ENCODE measurements at places on chromosomes 11 and 22.

DNA sequence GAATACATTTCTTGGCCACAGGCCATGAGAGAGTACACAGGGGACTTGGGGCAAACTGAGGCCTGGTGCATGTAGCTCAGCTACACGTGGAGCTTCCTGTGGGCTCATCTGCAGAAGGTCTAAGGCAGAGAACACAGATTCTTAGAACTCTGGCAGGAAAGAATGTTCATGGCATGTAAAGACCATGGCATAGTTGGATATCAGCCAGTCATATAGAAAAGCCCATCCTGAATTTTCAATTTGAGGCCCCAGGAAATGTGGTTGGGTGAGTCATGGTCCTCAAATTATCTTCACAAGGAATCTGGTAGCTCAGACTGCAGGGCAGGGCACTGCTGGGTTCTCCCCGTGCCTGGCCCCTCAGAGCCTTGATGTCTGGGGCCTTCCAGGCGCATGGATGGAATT is 13.7 kb upstream of the ST3GAL4 start:
- no peak for DNase-seq

DNA sequence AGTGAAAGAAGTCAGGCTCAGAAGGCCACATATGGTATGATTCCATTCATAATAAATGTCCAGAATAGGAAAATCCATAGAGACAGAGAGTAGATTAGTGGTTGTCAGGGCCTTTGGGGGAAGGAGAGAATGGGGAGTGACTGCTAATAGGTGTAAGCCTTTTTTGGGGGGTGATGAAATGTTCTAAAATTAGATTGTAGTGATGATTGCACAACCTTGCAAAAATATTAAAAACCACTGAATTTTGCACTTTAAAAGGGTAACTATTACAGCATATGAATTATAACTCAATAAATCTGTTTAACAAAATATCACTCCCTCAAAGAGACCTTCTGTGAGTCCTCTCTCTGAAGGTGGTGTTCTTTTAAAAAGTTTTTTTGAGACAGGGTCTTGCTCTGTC is 72.3 kb upstream of the GRK3 start:
- no peak for DNase-seq

GRCh38 chr11:9274499-9275258 is 9.5 kb upstream of the DENND5A start:
- DNase-seq: no peak

DNA sequence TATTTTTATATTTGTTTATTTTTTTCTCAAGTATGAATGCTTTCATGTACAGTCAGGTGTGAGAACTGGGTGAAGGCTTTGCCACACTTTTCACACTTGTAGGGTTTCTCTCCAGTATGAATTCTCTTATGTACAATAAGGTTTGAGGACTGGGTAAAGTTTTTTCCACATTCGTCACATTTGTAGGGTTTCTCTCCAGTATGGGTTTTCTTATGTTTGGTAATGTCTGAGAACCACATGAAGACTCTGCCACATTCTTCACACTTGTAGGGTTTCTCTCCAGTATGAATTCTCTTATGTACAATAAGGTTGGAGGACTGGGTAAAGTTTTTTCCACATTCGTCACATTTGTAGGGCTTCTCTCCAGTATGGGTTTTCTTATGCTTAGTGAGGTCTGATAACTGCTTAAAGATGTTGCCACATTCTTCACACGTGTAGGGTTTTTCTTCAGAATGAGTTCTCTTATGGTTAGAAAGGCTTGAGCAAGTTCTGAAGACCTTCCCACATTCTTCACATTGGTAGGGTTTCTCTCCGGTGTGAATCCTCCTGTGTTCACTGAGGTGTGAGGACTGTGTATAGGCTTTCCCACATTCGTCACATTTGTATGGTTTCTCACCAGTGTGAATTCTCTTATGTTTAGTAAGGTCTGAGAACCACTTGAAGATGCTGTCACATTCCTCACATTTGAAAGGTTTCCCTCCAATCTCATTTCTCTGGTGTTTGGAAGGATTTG is 19.7 kb downstream of the ZNF195 start:
- DNase-seq: no peak

GRCh38 chr11:63564056-63564774 is 1.0 kb upstream of the PLAAT2 start:
- no peak for DNase-seq

GRCh38 chr11:15726893-15727519 is 612.3 kb downstream of the INSC start:
- DNase-seq: no peak

DNA sequence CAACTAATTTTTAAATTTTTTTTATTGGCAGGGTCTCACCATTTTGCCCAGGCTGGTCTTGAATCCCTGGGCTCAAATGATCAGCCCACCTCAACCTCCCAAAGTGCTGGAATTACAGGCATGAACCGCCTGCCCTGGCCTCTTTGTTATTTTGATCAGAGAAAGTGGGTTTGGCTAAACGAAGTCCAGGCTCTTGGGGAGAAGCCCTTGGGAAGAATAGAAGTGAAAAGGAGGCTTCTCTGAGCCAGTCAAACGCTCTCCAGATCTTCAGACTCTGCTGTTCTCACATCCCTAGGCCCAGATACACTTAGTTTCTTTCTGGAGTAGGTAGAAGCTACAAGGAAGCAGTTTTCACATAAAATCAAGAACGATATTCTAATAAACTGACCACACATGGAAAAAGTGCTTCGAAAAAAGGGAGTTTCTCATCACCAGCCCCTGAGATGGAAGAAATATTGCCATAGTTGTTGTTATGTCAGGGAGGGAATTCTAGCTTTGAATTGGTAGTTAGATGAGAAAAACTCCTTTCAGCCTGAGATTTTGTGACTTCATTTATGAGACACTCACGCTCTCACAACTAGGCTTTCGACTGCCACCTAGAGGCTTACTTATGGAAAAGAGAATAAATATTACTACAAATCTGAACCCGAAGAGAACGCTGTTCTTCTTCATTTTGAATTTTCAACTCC is 41.7 kb upstream of the AQP11 start:
- DNase-seq: peak; percentile 39

DNA sequence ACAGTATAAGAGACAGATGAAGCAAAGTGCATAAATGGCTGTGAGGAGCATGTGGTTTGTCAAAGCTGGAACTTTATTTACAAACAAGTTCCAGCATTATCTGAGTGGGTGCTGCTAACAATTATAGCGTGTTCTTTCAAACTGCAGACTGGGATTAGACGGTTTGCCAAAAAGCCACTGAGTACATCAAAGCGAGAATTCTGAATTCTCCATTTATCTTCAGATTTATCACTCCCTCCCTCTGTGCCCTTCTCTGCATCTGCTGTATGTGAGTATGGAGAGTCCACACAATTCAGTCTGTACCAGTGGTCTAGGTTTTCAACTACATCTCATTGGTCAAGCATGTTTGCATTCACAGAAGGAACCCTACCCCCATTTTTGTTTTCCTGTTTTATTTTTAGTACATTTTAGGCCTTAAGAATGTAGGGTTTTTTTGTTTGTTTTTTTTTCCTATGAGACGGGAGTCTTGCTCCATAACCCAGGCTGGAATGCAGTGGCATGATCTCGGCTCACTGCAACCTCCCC is 18.1 kb upstream of the INCENP start:
- DNase-seq: no peak

DNA sequence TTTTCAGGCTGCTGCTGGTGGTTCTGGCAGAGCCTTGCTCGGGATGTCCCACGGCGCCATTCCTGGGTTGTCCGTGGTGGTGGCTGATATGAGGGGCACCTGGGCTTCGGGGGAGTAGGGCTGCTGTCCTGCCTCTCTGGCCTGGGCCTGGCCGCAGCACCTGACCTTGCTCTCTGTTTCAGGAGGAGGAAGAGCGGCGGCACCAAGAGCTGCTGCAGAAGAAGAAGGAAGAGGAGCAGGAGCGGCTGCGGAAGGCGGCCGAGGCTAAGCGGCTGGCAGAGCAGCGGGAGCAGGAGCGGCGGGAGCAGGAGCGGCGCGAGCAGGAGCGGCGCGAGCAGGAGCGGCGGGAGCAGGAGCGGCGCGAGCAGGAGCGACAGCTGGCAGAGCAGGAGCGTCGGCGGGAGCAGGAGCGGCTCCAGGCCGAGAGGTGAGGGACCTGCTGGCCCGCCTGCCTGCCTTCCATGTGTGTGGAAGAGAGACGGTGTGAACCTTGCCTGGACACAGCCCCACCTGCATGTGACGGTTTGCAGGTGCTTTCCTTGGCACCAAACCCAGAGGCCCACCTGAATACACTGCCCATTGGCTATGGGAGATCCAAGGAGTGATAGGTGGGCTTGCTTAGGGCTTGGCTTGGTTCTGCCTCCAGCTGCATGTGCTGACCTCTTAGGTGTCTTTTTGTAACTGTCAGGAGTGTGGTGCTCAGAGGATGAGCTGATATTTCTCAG is 22.8 kb downstream of the INCENP start:
- DNase-seq: no peak

GRCh38 chr11:110314366-110315095 is 18.1 kb upstream of the RDX start:
- no peak for DNase-seq

DNA sequence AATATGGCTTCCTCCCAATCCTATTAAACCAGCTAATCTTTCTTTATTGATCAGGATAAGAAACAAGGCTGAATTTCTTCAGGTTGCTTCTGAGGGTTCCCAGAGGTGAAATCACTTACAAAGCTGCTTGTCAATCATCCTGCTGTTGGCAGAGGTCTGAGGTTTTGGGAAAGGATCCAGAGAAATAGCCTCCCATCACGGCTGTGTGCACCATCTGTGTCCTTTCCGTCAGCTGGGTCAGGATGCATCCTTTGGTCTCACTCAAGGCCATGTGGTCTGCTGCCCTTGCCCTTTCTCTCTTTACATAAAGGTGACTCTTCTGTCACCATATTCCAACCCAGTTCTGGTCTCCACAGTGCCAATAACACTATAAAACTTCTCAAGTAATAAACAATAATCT is 113.4 kb upstream of the TEAD1 start:
- DNase-seq: no peak

DNA sequence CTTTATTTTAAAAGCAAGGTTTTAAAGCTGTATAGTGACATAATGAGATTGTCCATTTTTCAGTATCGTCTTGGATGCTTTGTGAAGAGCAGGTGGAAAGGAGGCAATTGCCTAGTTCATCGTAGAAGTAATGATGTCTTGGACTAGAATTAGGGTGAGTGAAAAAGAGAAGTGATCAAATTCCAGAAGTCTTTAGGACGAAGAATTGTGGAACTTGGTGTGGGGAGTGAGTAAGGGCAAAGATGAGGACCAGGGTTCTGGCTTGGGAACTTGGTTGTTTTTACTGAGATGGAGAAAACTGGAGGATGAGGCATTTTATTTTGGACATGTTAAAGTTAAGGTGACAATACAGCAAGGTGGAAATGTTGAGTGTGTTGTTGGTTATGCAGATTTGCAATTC is 1.2 kb downstream of the ILK start:
- no peak for DNase-seq

- DNase-seq: no peak
Measured at GRCh38 chr11:19013181-19013857, 47.2 kb downstream of the MRGPRX2 start.

- no peak for DNase-seq
Measured at GRCh38 chr22:43160497-43161126, 9.3 kb downstream of the TSPO start.

GRCh38 chr11:116101902-116102301 is 597.7 kb upstream of the CADM1 start:
- DNase-seq: no peak

- no peak for DNase-seq
Measured at GRCh38 chr11:117913736-117914397, 15.3 kb downstream of the TMPRSS13 start.

GRCh38 chr11:76410851-76411357 is 29.8 kb downstream of the GVQW3 start:
- DNase-seq: no peak

DNA sequence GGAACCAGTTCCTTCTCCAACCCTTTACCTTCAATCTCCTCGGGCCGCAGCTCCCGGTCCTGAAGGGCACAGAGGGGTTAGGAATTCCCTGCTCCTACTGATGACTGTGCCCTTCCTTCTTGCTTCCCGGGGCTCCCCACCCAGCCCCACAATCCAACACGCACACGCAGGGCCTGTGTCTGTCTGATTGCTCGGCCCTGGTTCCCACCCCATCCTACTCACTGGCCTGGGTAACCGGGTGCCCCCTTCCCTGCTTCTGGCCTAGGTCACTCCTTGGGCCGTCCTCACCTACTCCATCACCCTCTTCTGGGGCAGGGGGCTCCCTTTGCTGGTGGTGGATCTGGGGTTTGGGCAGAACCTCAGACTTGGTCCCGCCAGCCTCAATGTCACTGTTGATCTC is 1.3 kb downstream of the CABP2 start:
- no peak for DNase-seq

DNA sequence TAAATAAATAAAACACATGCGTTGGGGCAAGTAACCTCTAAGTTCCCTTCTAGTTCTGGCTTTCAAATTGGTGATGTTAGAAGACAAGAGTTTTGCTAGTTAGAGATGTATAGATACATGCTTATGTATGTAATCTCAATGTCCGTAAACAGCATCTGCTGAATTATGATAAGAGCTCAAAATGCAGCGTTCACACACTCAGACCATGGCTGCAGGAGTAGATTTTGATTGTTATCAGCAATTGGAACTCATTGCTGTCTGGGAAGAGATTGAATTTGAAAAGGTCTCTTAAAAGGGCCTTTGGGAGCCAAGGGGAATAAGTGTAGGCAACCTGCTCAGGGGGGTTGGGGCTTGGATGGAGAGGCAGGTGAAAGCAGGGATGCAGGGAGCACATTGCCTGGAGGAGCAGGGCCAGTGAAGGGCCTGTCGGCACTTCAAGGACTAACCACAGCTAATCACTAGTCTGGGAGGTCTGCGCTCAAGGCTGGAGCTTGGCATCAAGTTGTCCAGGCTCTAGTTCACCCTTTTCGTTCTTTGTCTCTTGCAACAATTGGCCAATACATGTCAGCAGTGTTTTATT is 2.7 kb upstream of the RAG1 start:
- DNase-seq: no peak

DNA sequence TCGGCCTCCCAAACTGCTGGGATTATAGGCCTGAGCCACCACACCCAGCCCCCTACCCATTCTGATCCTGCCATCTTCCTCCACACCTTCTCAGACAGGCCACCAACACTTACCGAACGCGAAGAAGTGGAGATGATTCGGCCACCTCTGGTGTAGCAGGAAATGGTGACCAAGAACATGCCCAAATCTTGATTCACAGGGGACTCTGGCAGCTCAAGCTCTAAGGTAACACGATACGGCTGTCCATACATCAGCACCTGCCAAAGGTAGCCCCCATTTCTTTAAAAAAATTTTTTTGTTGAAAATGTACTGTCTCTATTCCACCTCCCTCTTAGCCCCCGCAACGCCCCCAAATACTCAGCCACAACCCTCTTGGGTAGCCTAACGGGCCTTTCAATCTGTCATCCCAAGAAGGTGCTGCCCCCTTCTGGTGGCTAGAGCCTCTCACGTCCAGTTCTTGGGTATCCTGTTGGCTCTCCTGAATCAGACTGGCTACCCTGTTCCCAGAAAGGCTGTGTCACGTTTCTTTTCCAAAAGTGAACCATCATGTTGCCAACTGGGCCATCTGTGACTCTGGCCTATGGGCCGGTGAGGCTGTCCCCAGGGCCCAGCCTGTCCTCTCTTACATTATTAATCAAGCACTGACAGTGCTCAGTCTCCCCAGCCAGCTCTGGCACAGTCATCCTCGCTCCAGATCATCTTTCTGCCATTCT is 5.3 kb upstream of the LRRN4CL start:
- no peak for DNase-seq

GRCh38 chr11:14555818-14556217 is 35.6 kb upstream of the PSMA1 start:
- no peak for DNase-seq

Data from glomerular endothelial cell (primary cell).